ENCODE measurements at places on chromosomes 16 and 17. TPM values are rescaled to one million over a fixed set of nuclear protein-coding genes. Genes with fewer than 3 reads are reported as not detected.

CCT6B gene
- 3.6 TPM for total RNA-seq

DNA sequence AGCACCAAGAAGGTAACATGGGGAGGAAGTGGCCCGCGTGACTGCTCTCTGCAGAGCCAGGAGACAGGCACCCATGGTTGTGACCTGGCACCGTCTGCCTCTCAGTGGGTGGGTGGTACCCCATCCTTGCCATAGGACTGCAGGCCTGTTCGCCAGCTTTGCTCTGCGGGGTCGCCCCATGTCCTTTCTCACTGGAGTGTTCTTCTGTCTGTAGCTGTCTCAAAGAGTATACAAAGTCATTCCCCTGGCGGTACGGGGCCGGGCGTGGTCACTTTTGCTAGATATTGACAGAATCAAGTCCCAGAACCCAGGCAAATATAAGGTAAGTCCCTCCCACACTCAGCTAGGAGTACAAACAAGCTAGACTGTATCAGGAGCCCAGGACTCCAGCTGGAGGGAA is 6.0 kb downstream of the TBC1D26 start:
- no peaks in the 10 kb centered on the region for H3K4me1 ChIP-seq
- no peak overlapping the region for H3K4me3 ChIP-seq
- H3K27me3 ChIP-seq, result no peaks in the 10 kb centered on the region
- H3K36me3 ChIP-seq, result no peaks in the 10 kb centered on the region
- H3K27ac ChIP-seq, result no peak overlapping the region
- DNase-seq, result no peak

- no peak for DNase-seq
- no peaks in the 10 kb centered on the region for H3K36me3 ChIP-seq
- no peak overlapping the region for H3K4me3 ChIP-seq
- no peaks in the 10 kb centered on the region for H3K27me3 ChIP-seq
- H3K4me1 ChIP-seq, result peaks cover 68% of the 10 kb centered on the region
Measured at GRCh38 chr16:81319221-81319912, 4.6 kb downstream of the GAN start.

GRCh38 chr16:8941718-8942344 is 21.9 kb downstream of the USP7 start:
- peaks cover 90% of the 10 kb centered on the region for H3K4me1 ChIP-seq
- DNase-seq, result no peak
- H3K27ac ChIP-seq, result no peak overlapping the region
- H3K27me3 ChIP-seq, result no peaks in the 10 kb centered on the region
